ENCODE measurements at places on chromosomes 11 and 22.

- DNase-seq = no peak
Observed at GRCh38 chr22:49044776-49045175, 782.9 kb downstream of the BRD1 start.

DNA sequence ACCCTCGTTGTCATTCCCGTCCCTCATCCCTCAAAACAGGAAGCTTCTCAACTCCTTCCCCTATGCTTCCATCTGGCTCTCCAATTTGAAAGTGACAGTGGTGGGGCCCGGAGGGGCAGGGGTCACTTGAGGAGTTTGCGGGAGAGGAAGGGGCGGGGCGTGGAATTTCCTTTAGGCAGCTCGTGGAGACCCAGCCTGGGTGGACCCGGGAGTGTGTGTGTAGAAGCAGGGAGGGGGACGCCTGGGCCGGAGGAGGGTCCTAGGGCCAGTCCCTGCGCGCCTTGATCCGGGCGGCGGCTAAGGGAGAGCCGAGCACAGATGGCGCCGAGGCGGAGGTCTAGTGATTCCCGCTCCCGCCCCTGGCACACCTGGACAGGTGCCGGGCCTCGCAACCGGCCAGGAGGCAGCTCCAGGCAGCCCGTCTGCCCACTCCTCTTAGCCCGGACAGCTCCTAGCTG, 7.8 kb upstream of the PAX6 start:
- DNase-seq = no peak

GRCh38 chr11:78189174-78189724, 530 bp downstream of the USP35 start:
- no peak for DNase-seq

DNA sequence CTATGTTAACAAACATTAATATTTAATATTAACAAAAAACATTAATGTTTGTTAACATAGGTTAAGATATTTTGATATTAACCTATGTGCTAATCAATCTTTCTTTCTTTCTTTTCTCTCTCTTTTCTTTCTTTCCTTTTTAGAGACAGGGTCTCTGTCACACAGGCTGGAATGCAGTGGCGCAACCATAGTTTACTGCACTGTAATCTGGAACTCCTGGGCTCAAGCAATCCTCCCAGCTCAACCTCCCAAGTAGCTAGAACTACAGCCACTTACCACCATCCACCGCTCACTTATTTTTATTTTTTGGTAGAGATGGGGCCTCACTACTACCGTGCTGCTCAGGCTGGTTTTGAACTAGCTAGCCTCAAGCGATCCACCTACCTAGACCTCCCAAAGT, 13.2 kb downstream of the SIK3 start:
- DNase-seq = no peak

GRCh38 chr11:78925387-78925786, 350.7 kb upstream of the NARS2 start:
- DNase-seq = no peak

GRCh38 chr22:16953206-16954059, 54.6 kb downstream of the GAB4 start:
- no peak for DNase-seq

GRCh38 chr22:27775758-27776649, 25.6 kb downstream of the MN1 start:
- no peak for DNase-seq

DNA sequence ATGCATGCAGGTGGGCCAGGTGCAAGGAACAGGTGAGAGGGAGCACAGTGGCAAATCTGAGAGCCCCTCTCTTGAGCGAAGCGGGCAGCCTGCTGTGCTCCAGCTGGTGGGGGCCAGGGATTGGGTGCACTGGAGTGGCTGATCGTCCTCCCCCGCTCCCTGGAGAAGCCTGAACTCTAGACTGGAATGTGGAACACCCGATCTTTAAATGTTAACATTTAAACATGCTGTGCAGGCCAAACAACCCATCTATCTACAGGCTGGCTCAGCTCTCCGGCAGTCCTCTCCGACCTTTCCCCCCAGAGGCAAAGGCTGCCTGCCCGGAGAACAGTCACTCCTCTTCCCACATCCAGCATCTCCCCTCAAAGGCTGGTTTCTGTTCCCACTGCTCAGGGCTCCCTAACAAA, 5.1 kb downstream of the MRGPRF start:
- DNase-seq = no peak

DNA sequence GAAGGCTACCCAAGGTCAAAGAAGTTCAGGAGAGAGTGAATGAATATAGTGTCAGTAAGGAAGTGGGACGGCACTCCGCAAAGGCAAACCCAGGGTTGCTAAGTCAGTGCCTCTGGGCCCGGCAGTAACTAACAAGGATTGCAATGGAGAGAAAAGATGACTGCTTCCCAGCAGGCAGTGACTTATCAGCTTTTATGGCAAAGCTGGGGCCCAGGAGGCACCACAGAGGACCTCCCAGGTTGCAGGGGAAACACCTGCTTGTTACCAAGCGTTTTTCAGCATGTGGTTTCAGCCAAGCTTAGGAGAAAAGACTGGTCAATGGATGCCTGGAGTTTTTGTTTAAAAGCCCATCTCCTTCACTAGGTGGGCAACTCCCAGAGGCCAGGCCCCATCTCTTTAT, 11.3 kb downstream of the CACNG2 start:
- DNase-seq = no peak

- DNase-seq = no peak
Observed at GRCh38 chr22:18109410-18110193, 1.0 kb upstream of the TUBA8 start.
